Activated CD8-positive, alpha-beta T cell treated with anti-CD3 and anti-CD28 coated beads for 36 hours (primary cell): ENCODE measurements at places on chromosomes 16 and 17. TPM values are rescaled to one million over a fixed set of nuclear protein-coding genes. Genes with fewer than 3 reads are reported as not detected.
A peak's percentile ranks its signal among the peaks of the same experiment; 100 is the strongest.

TP53I13 gene
- total RNA-seq: 50.2 TPM

ABCC11 gene
- 0.54 TPM for total RNA-seq

PSMB3 gene
- 279 TPM for total RNA-seq

STAC2 gene
- 0.56 TPM for total RNA-seq

JPH3 gene
- 0.07 TPM for total RNA-seq

DNAI2 gene
- 0.45 TPM for total RNA-seq

SLC16A11 gene
- total RNA-seq: 3.4 TPM

MT1X gene
- total RNA-seq: 54.2 TPM

EVPLL gene
- not detected for total RNA-seq

DNA sequence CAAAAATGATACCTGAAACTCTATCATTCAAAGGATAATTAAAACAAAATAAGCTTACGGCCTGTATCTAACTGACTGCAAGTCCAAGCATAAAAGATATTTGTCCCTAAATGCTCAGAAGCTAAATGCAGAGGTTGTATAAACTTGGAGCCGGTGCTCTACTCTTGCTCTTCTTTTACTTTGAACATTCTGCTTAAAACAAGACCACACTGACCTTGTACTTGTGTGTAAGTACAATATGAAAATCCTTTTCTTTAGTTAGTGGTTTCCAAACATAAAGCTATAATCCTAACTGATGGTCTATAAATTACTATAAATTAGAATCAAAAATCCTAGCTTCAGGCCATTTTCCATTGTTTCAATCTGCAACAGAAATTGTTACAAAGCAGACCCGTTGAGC, 74.6 kb downstream of the SPAG9 start:
- no peak for DNase-seq
- no peak overlapping the region for H3K27ac ChIP-seq
- peaks cover 4% of the 10 kb centered on the region for H3K36me3 ChIP-seq
- H3K4me1 ChIP-seq: peaks cover 4% of the 10 kb centered on the region
- H3K27me3 ChIP-seq: no peaks in the 10 kb centered on the region

GRCh38 chr16:72841506-72841905, 206.4 kb downstream of the ZFHX3 start:
- no peak overlapping the region for H3K4me3 ChIP-seq
- no peak for DNase-seq
- H3K27ac ChIP-seq: no peak overlapping the region

GRCh38 chr17:7295230-7296180, 1.1 kb upstream of the YBX2 start:
- H3K36me3 ChIP-seq: no peaks in the 10 kb centered on the region
- H3K27ac ChIP-seq: no peak overlapping the region
- peak overlapping the region; percentile 66 for H3K4me3 ChIP-seq

GRCh38 chr17:8289103-8289397, 580 bp downstream of the RANGRF start:
- no peaks in the 10 kb centered on the region for H3K27me3 ChIP-seq

DNA sequence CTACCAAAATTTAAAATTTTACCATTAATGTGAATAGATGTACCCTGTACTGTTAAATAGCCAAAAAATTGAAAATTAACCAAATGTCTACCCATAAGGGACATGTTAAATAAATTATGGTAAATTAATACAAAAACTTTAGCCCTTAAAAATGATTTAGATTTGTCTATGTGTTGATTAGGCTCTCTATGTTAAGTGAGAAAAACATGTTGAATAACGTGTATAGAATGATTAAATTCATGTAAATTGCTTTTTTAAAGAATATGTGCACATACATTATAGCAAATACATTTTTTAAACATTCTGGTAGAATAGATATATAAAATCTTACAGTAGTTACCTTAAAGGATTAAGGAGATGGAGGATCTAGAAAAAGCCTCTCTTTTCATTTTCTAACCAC, 59.5 kb downstream of the BRIP1 start:
- DNase-seq: no peak
- no peaks in the 10 kb centered on the region for H3K4me1 ChIP-seq
- H3K27ac ChIP-seq: no peak overlapping the region
- peaks cover 12% of the 10 kb centered on the region for H3K36me3 ChIP-seq
- no peaks in the 10 kb centered on the region for H3K27me3 ChIP-seq

- peak; percentile 2 for DNase-seq
- no peaks in the 10 kb centered on the region for H3K36me3 ChIP-seq
- H3K27me3 ChIP-seq: no peaks in the 10 kb centered on the region
- H3K4me3 ChIP-seq: no peak overlapping the region
Measured at GRCh38 chr16:14399378-14400284, 230.4 kb downstream of the PARN start.

DNA sequence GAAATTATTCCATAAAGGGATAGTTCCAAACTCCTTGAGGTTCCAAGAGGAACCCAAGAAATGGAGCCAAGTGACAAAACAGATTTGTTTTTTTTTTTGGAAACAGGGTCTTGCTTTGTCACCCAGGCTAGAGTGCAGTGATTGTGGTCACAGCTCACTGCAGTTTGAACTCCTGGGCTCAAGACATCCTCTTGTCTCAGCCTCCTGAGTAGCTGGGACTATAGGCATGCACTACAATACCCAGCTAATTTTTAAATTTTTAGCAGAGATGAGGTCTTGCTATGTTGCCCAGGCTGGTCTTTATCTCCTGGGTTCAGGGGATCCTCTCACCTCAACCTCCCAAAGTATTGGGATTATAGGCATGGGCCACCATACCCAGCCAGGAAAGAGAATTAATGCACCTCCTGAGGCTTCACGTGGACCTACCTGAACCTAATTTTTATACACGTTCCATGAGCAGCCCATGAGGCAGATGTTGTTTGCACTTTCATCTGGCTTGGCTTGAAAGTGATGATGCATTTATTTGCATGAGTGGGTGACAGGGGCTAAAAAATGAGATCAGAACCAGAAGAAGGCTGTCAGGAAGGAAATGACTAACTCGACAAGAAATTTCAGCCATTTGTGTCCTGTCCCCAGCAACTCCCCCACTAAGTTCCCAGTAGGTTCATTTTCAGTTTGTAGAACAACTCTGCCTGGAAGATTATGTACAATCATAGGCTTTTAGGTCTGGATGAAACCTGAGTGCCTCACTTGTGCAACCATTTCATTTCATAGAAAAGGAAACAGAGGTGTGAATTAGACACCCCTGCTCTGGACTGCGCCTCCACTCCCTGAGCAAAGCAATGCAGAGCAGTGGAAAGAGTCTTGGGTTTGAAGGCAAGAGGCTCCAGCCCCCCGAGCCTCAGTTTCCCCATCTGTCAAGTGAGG, 10.3 kb upstream of the IRF8 start:
- H3K36me3 ChIP-seq: no peaks in the 10 kb centered on the region
- peak; percentile 72 for DNase-seq
- H3K27ac ChIP-seq: peak overlapping the region; percentile 79
- H3K27me3 ChIP-seq: peaks cover 9% of the 10 kb centered on the region

GRCh38 chr16:7585705-7586104, 253.1 kb downstream of the RBFOX1 start:
- no peak for DNase-seq
- H3K27ac ChIP-seq: no peak overlapping the region
- no peak overlapping the region for H3K4me3 ChIP-seq
- H3K27me3 ChIP-seq: no peaks in the 10 kb centered on the region
- H3K36me3 ChIP-seq: no peaks in the 10 kb centered on the region

GRCh38 chr16:13130586-13130985, 229.2 kb downstream of the SHISA9 start:
- H3K4me1 ChIP-seq: no peaks in the 10 kb centered on the region
- no peak overlapping the region for H3K4me3 ChIP-seq
- no peaks in the 10 kb centered on the region for H3K36me3 ChIP-seq

GRCh38 chr17:50133769-50134099, 3.8 kb upstream of the SAMD14 start:
- peaks cover 19% of the 10 kb centered on the region for H3K4me1 ChIP-seq
- peaks cover 33% of the 10 kb centered on the region for H3K36me3 ChIP-seq
- H3K27me3 ChIP-seq: peaks cover 12% of the 10 kb centered on the region
- no peak overlapping the region for H3K27ac ChIP-seq

DNA sequence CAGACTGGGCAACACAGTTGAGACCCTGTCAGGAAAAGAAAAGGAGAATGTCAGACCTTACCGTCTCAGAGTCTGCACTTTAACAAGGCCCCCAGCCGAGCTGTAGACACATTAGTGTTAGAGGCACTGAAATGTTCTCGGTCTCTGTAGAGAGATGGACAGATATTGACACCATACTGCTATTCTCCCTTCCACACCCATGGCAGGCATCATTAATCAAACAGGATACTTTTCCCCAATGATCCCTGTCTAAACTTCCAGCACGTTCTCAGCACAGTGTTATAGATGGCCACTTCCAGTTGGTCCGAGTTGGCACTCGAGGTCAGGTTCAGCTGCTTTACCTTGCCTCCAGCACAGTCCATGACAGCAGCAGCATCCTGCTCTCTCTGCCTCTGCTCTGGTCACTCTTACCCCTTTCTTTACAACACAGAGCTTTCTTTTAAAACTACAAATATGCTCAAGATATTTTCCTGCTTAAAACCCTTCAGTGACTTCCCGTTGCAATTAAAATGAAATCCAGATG, 251.6 kb downstream of the SNX29 start:
- no peaks in the 10 kb centered on the region for H3K27me3 ChIP-seq
- no peak for DNase-seq
- peaks cover 2% of the 10 kb centered on the region for H3K36me3 ChIP-seq

DNA sequence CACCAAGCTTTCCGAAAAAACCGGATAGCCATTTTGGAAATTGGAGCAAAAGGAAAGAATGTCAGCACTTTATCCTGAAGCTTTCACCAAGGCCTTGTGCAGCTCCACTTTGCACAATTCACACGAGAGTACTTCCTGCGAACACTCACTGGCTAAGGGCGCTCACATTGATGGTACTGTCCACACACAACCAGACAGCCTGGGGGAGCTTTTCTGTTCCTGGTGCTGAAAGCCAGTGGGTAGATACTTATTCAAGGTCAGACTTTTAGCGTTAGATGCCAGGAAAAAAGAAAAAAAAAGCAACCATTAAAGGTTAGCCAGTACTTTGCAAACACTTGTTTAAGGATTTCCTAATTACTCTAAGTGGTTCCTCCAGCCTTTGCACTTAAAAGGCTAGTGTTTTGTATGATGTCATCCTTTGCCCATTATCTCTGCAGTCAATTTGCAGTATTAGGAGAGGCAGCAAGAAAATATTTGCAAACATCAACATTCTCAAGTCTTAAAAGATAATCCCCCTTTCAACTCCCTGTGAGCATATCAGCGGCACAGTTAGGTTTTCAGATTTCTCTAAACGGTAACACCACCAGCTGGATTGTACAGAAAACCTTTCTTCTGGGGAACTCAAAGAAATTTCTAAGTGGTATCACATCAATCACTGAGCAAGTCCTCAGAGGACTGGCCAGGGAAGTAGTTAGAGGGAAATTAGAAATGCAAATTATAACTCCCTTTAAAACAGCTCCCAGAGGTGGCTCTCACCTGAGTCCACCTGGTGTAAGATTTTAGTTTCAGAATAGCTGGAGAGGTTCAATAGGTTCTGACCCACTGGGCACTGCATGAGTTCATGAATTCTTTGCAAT, 243.4 kb upstream of the IRX5 start:
- H3K36me3 ChIP-seq: no peaks in the 10 kb centered on the region
- H3K4me3 ChIP-seq: no peak overlapping the region
- no peaks in the 10 kb centered on the region for H3K4me1 ChIP-seq
- no peak for DNase-seq

DNA sequence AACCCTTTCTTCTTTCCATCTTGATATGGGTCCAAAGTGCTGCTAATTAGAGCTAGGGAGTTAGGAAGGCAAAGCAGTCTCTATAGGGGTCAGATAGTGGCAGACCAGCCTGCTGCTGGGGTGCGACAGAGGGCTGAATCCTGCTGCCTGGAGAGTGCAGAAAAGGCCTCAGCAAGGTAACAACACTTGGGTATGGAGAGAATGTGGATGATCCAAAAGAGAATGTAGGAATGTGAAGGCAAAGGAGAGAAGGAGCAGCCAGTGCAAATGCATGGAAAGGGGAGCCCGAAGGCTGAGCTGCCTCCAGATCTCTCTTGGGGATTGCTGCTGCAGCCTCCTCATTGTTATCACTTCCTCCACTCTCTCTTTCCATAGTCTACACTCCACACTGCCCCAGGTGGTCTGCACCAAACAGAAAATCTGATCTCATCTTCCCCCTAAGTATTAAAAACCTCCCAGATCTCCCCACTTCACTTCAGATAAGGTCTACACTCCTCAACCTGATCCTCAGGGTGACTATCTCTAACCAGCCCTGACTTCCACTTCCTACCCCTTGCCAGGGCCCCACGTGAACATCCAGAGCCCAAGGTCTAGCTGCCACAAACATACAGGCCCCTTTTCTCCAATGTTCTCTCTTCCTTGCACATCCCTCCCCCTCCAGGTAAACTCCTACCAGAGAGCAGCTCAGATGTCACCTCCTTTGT, 28.8 kb downstream of the TOM1L2 start:
- H3K4me3 ChIP-seq: no peak overlapping the region
- H3K36me3 ChIP-seq: no peaks in the 10 kb centered on the region
- no peak for DNase-seq
- no peak overlapping the region for H3K27ac ChIP-seq

DNA sequence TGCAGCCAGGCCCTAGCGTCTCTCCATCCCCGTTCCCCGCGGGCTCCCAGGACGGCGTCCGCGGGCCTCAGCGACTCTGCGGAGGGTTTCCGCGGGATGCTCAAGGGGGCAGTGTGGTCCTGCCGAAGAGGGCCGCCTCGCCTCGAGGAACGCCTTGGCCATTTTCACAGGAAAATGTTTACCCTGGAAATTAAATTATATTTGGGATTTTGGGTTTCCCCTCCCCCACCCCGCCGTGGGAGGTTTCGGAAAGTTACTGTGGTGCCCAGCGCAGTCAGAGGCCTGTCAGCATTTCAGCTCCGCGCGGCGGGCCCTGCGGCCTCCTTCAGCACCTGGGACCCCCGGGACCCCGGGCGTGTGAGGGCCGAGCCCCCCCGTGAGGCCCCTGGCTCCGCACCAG, 94.5 kb downstream of the PCTP start:
- peak; percentile 26 for DNase-seq
- H3K27ac ChIP-seq: no peak overlapping the region
- no peaks in the 10 kb centered on the region for H3K4me1 ChIP-seq
- H3K36me3 ChIP-seq: no peaks in the 10 kb centered on the region

DNA sequence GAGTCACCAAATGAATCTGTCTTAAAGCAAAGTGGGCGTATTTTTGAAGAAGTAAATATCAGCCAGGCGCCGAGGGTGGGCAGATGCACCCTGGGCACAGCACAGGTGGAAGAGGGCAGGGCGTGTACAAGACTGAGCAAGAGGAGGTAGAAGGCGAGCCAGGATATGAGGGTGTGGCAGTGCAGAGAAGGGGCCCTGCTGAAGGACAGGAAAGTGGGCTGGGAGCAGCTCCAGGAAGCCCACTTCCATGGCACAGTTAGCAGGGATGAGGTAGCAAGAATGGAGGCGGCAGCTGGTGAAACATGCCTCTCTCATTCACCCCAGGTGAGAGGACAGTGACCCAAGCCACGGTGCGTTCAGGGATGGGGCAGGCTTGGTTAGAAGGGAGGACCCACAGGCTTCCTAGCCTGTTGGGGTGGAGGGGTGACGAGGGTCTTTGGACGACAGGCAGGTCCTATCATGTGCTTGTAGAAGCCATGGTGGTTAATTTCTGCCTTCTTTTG, 149.3 kb downstream of the CLEC16A start:
- peak overlapping the region; percentile 16 for H3K4me3 ChIP-seq
- no peaks in the 10 kb centered on the region for H3K27me3 ChIP-seq
- H3K4me1 ChIP-seq: peaks cover 73% of the 10 kb centered on the region
